ENCODE measurements at places on chromosomes 4 and X.

DNA sequence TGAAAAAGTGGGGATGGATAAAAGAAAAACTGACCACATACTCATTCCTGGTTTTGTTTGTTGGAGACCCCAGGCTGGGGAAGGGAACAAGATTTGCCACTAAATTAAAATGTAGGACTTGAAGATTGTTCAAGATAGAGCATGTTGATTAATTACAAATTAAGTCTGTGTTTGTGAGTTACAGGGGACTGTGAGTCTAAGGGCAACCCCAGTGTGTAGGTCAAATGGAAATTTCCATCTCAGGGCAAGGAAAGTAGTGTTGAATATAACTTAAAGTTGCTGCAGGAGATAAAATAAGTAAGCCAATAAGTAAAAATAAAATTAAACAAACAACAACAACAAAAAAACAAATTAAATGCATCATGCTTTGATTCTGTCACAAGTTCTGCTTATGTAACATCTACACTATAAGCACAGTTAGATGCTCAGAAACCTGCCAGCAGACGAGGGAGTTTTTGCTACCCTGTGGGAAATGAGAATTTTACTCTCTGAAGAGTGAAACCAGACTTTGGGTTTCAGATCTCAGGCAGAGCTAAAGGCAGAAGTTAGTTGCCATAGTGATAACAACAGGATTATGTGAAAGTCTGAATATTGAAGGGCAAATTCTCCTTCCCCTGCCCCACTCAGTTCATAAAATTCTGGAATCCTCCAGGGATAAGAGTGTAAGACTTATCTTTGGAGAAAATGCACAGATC lies 352.3 kb downstream of the GRXCR1 start:
- no peak for DNase-seq

DNA sequence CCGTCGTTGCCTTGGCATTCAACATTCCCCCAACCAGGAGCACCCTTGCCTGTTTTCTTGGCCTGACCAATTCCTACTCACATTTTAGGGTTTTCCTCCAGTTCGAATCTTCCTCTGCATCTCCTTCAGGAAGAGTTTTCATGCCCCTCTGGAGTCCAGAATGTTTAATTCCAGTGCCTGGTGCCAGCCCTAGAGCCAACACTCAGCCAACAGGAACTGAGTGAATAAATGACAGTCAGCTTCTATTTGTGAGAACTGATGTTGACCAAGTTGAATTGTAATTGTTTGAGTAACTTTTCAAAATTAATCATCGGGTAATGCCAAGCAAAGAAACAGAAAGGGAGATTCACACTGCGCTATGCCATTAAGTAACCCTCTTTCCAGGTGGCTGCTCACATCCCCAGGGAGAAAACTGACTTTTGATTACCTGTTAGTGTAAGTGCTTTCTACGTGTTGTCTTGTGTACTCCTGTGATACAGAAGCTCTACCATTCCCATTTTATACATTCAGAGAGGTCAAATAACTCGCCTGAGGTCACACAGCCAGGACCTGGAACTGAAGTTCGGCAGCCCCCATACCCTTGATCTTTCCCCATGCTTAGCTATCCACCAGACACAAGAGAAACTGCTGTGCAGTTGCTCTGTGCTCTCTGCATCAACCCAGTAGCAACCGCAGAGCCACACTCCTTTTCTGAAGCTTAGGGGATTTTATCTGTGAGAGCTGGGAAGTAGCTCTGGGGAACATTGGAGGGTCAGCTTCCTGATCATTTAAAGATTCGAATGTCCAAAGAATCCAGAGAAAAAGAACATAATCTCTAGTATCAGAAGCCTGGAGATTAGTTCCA lies 19.0 kb upstream of the SLC2A9 start:
- DNase-seq: no peak

- no peak for DNase-seq
Measured at GRCh38 chr4:145345401-145345800, 136.3 kb upstream of the SMAD1 start.

DNA sequence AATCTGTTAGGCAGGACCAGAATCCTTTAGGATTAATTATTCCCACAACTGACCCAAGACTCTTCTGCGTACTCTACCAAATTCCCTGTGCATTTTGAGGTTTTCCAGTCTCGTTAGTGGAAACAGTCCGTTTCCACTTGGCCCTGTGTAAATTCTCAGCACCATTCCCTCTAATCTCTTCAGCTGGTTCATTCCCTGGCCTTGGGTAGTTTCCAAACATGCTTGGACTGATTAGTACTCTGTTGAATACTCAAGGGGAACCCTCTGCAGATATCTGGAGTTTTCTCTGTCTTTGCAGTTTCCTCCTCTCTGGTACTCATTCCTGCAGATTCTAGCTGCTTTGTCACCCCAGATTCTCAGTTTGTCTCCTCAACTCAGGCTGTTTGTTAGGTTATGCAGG lies 80.4 kb downstream of the ZFX start:
- no peak for DNase-seq

DNA sequence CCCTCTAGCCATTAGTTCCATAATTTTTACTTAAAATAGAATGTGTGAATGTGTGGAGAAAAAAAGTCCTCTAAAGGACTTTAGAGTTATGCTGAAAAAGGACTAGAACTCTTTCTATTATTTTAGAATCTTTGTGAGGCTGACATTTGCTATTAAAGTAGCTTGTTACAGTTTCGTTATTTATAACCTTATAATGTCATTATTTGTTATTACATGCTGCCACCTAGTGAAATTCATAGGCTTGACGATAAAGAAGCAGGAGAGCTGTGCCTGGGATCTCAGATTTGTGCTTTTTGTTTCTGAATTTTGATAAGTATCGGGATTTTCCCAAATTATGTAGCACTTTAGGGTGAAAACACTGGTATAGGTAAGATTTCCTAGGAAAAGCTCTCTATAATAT lies 38.5 kb upstream of the TAPT1 start:
- DNase-seq: no peak

DNA sequence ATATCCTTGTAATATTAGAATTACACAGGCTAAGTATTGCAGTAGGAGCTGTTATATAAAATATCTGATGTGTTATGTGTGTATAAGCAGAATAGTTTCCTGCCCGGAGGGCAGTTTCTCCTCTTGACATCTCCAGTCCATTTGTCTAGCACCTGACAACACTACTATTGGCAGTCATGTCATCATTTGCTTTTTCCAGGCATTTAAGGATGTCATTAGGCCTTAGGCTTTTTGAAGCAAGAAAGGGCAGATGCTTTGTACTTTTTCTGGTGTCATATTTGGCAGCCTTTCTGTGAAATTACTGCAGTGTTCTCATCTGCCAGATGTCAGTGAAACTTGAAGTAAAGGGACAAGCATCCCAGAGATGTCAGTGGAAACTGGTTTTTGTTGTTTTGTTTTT lies 2017.6 kb upstream of the IGFBP7 start:
- DNase-seq: no peak

GRCh38 chr4:151631349-151631748 lies 129.5 kb downstream of the GATB start:
- DNase-seq: no peak

- no peak for DNase-seq
Measured at GRCh38 chr4:169189372-169189771, 81.4 kb downstream of the SH3RF1 start.
